ENCODE measurements at places on chromosomes 16 and 17. TPM values are rescaled to one million over a fixed set of nuclear protein-coding genes. Genes with fewer than 3 reads are reported as not detected.

Gene USP6
- polyA plus RNA-seq = 0.06 TPM

Gene GP1BA
- not detected for polyA plus RNA-seq

GRCh38 chr16:14522671-14523070, 107.4 kb downstream of the PARN start:
- DNase-seq = no peak

- no peak for DNase-seq
Observed at GRCh38 chr17:60947100-60947499, 269.4 kb downstream of the BCAS3 start.

- peak; percentile 14 for DNase-seq
Observed at GRCh38 chr17:57004944-57005579, 27.1 kb downstream of the SCPEP1 start.

DNA sequence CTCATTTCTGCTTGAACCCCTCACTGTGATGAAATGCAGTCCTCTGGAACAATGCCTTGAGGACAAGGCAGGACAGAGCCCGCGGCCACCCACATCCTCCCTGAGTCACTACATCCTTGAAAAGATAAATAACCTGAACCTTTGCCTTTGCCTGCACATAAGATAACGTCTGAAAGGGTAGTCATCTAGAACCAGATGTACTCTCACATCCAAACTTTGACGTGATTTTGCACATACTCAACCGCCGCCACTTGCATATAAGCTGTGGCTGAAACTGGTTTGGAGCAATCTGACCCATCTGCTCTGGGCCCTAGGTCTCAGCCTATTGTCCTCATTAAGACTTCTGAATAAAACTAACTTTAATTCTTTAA, 252.1 kb downstream of the PHKB start:
- DNase-seq = no peak

DNA sequence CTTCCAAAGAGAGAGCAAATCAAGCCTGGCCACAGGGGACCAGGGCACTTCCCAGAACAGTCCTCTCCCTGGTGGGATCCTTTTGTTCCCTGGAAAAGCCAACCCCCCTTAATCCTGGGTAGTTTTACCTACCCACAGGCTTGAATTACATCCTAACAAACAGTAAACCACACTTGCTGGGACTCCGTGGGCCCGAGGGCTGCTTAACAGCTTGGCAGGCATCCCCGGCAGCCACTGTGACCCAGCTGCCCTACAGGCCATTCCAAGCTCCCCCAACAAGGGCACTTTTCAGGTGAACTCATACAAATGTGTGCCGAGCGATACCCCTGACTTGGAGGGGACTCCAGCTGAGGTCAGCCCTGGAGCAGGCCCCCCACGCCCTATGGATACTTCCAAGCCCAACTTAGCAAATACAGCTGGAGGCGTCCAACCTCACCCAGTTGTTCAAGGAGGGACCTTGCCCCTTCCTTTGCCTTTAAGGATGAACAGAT, 26.4 kb downstream of the ADCY9 start:
- peak; percentile 44 for DNase-seq
